Lower lobe of right lung (tissue), 2 donors: ENCODE measurements at places on chromosomes 13 and 19. TPM values are rescaled to one million over a fixed set of nuclear protein-coding genes. Genes with fewer than 3 reads are reported as not detected.

PTGIR gene
- total RNA-seq, result 6.9 TPM

POU4F1 gene
- total RNA-seq, result not detected

DNA sequence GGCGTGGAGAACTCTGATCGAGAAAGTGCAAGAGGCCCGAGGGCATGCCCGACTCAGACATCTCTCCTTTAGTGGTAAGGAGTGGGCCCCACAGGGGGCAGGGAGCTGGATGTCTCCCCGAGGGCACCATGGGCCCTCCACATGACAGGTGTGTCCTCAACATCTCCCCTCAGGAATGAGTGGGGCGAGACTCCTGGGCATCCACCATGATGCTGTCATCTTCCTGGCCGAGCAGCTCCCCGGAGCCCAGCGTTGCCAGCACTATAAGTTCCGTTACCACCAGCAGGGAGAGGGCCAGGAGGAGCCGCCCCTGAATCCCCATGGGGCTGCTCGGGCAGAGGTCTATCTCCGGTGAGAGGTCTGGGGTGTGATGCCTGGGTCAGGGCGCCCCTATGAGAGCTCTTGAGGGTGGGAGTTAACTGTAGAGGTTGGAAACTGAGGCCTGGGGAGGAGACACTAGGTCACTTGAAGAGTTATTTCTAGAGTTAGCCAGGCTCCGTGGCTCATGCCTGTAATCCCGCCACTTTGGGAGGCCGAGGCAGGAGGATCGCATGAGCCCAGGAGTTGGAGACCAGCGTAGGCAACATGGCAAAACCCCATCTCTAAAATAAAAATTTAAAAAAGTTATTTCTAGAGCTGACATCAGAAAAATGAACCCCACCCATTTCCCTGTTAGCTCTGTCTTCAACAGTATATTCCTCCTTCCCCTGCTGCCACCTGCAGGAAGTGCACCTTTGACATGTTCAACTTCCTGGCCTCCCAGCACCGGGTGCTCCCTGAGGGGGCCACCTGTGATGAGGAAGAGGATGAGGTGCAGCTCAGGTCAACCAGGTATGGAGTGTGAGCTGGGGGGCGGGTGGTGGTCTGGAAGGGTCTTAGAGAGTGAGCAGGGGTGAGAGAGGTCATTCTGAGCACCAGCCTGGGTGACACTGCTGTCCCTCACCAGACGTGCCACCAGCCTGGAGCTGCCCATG is 5.1 kb downstream of the IGFLR1 start:
- no peak overlapping the region for H3K27ac ChIP-seq
- no peak for DNase-seq
- H3K4me3 ChIP-seq, result no peak overlapping the region
- peaks cover 73% of the 10 kb centered on the region for H3K36me3 ChIP-seq
- H3K27me3 ChIP-seq, result no peaks in the 10 kb centered on the region

FAAP24 gene
- total RNA-seq, result 2.9 TPM

DNA sequence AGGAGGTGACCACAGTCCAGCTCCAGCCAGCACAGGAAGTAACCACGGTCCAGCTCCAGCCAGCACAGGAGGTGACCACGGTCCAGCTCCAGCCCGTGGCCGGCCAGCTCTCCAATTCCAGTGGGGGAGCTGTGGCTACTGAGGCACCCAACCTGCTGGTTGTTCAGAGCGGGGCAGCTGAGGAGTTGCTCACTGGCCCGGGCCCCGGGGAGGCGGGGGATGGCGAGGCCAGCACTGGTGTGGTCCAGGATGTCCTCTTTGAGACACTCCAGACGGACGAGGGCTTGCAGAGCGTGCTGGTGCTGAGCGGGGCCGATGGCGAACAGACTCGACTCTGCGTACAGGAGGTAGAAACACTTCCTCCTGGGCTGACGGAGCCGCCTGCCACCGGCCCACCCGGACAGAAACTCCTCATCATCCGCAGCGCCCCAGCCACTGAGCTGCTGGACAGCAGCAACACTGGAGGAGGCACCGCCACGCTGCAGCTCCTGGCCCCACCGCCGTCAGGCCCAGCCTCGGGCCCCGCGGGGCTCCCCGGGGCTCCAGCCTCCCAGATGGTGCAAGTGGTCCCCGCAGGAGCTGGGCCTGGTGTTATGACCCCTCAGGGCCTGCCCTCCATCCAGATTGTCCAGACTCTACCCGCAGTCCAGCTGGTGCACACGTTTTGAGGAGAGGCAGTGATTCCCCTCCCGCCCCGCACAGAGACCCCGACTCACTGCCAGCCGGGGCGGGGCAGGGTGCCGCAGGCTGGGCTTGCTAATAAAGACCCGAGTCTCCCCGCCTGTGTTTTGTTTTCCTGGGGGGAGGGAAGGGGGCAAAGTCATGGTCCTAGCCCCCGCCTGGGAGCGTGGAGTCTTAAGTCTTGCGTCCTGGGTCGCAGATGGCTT is 1.0 kb upstream of the NAT14 start:
- peaks cover 38% of the 10 kb centered on the region for H3K4me1 ChIP-seq
- no peaks in the 10 kb centered on the region for H3K27me3 ChIP-seq
- no peak for DNase-seq
- H3K36me3 ChIP-seq, result peaks cover 28% of the 10 kb centered on the region
